ENCODE measurements at places on chromosomes 2 and 18.

GRCh38 chr18:22469061-22469734 is 51.5 kb upstream of the CTAGE1 start:
- no peak for DNase-seq

- DNase-seq, result peak; percentile 37
These were observed 138.9 kb upstream of the NABP1 start for GRCh38 chr2:191539068-191539467.

- DNase-seq, result peak; percentile 5
These were observed 31.5 kb downstream of the MRO start for GRCh38 chr18:50788284-50788683.

DNA sequence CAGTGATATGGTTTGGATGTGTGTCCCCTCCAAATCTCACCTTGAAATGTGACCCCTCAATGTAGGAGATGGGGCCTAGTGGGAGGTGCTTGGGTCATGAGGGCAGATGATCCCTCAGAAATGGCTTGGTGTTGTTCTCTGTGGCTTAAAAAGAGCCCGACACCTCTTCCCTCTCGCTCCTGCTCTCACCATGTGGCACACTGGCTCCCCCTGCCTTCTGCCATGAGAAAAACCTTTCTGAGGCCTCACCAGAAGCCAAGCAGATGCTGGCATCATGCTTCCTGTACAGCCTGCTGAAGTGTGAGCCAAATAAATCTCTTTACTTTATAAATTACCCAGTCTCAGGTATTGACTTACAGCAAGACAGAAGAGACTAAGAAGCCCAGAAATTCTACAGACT is 357.1 kb downstream of the NRXN1 start:
- no peak for DNase-seq

DNA sequence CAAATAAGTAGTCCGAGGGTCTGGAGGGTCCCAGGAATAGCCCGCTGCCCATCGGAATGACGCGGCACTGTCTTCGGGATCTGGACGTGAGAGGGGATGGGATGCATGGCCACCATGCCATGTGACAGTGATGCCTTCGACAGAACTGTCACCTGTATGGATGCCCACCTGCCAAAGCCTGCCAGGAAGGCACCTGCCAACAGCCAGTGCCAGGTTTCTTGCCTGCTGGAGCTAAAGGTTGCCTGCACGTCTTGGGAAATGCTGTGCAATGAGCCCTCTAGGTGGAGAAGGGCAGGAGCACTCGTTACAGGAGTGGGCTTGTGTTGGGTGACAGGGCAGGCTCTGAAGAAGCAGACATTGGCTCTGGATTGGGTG is 20.5 kb downstream of the GPR35 start:
- DNase-seq, result no peak

- no peak for DNase-seq
These were observed 101.1 kb downstream of the TMEM17 start for GRCh38 chr2:62404913-62405312.
